Activated T-cell treated with anti-CD3 and anti-CD28 coated beads for 1 hour (primary cell): ENCODE measurements at places on chromosomes 3 and 15.

DNA sequence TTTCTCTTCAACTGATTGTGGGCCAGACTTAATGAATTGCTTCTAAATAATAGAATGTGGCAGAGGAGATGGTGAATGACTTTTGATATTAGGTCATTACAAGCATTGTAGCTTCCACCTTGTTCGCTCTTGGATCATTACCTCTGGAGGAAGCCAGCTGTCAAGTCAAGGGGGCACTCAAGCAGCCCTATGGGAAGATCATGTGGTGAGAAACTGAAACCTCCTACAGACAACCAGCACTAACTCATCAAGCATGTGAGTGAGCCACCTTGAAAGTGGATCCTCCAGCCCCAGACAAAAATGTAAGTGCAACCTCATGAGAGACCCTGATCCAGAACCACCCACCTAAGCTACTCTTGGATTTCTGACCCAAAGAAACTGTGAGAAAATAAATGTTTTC lies 109.8 kb upstream of the TBC1D5 start:
- DNase-seq, result no peak

DNA sequence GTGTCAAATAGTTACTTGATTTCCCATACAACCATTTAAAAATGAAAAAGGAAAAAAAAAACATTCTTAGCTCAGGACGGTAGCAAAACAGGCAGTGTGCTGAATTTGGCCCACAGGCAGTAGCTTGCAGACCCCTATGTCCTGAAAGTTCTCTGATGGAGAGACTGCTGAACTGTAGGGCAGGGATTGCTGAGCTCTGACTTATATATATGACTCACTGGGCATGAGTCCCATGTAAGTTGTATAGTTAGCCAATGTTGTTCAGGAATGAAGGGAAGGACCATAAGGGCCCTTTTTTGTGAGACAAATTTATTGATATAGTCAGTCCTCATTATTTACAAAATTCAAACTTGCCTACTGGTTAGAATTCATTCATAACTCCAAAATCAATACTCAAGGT lies 36.9 kb upstream of the FRMD4B start:
- no peak for DNase-seq

DNA sequence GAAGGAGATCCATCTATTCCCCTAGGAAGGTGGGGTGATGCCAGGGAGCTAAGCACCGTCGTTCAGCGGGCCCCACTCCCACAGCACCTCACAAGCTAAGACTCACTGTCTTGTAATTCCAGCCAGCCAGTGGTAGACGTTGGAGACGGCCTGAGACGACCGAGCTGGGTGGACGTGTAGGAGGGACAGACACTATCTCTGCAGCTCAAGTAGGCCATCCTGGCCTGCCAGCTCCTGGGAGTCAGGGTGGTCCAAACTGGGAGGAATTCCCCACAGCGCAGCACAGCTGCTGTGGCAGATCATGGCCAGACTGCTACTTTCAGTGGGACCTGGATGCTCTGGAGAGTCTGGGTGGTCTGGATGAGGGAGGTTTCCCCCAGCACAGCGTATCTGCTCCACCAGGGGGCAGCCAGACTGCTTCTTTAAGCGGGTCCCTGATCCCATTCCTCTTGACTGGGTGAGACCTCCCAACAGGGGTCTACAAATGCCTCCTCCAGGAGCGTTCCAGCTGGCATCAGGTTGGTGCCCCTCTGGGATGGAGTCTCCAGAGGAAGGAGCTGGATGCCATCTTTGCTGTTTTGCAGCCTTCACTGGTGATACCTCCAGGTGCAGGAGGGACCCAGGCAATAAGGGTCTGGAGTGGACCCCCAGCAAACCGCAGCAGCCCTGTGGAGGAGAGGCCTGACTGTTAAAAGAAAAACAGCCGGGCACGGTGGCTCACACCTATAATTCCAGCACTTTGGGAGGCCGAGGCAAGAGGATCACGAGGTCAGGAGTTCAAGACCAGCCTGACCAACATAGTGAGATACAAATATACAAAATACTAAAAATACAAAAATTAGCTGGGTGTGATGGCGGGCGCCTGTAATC lies 27.6 kb downstream of the GNB5 start:
- peak; percentile 20 for DNase-seq

GRCh38 chr3:128367761-128368160 lies 98.9 kb downstream of the DNAJB8 start:
- no peak for DNase-seq

DNA sequence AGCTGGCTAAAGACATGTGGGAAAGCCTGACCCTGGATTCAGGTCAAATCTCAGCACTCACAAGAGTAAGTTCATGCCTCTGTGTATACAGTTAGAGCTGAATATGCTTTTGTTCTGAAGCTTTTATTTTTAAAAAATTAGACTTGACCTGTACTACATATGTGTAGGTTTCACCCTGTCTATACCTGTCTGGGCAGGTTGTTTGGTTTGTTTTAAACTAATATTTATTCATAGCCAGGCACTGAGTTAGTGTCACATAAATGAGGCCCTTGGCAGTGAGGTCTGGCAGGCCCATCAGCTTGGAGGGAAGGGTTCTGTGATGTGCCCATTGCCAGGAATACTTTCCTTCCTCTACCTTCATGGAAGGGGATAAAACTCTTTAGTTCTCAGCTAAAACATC lies 1.9 kb downstream of the DNAJA4 start:
- no peak for DNase-seq

DNA sequence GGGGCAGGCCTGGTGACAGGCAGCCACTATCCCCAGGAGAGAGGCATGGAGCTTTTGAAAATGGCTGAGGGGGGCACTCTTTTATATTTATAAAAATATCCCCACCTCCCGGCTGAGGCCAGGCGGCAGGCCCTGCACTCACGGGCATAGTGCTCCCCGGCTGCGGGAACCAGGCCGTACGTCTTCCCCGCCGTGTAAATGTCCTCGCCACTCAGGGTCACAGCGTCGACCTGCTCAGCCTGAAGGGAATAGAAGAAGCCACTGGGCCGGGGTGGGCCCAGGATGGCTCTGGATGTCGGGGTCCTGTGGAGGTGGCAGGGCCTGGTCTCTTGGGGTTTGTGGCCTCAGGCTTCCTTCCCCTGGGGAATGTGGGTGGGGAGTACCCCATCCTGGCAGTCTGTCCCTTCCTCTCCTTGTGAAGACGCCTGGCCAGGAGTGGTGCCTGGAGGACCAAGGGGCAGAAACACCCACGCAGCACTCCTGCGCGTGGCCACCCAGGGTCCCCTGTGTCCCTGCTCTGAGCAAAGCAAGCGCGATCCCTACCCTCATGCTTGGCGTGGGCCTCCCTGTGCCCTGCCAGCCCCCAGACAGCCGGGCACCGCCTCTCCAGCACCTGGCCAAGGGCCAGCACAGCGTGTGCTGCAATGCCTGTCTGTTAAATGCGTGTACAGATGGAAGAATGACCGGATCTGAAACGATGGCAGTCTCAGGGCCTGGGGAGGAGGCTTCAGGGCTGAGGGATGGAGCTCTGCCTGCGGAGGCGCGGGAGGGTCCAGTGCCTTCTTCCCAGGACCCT lies 18.9 kb downstream of the MELTF start:
- no peak for DNase-seq

DNA sequence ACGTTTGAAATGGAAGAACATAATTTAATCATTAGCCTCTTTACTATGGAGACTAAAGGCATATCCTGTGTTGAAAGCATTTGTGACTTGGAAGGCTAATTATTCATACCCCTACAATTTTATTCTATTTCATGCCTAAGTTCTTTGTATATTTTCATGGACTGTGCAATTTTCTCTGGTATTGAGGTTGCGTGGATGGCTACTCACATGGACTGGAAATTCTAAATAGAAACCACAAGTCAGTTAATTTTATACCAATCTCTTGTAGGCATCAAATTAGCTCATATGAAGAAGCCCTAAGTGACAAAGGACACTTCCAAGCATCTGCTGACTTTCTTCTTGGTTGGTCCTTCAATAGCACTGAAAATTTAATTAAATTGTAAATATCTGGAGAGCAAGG lies 1353.5 kb downstream of the ROBO1 start:
- no peak for DNase-seq

- DNase-seq, result no peak
Observed at GRCh38 chr3:154022606-154023005, 98.6 kb upstream of the ARHGEF26 start.

- DNase-seq, result no peak
Observed at GRCh38 chr3:117264204-117264994, 554.8 kb downstream of the TUSC7 start.

DNA sequence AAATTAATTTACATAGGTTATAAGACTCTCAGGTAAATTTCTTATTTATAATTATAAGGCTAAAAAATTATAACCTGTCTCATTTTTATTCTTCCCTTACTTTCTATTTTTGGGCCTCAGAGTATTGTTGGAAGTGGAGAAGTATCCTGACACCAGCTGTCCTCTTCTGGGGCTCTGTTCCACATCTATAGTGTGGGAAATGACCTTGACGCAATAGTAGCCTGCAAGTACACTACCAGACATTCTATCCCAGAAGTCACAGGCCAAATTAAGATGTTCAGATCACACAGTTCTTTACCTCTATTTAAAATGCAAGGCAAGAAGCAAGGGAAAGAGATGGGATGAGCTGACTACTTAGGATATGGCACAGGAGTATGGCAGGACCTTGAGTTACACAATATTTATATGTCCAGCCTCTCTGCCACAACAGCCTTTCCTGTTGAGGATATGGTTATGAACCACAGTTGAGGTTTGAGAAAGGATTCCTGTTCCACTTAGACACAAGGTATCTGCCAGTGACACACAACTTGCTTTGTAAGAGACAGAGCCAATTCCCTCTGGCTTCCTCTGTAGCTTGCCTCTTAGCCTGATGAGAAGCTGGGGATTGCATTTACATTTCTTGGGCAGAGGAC lies 158.0 kb upstream of the IL12A start:
- no peak for DNase-seq

DNA sequence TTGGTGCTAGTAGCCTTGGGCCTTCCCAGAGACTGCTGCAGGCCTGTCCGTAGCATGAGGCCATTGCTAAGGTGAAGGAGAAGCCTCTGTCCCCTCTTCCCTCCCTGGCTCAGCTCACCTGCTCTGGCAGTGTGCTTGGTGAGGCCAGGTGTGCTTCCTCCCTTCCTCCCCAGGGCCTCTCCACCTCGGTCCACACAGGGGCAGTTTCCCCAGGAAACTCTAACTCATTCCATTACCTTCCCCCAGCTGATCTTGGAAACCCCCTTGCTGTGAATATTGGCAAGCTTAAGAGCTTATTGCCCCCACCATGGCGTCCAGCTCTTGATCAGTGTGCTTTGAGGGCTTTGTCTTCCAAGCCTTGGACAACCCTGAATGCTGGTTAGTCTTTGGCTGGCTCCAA lies 52.7 kb downstream of the ZNF445 start:
- no peak for DNase-seq

- DNase-seq, result no peak
Observed at GRCh38 chr3:190074817-190075216, 45.9 kb downstream of the P3H2 start.

DNA sequence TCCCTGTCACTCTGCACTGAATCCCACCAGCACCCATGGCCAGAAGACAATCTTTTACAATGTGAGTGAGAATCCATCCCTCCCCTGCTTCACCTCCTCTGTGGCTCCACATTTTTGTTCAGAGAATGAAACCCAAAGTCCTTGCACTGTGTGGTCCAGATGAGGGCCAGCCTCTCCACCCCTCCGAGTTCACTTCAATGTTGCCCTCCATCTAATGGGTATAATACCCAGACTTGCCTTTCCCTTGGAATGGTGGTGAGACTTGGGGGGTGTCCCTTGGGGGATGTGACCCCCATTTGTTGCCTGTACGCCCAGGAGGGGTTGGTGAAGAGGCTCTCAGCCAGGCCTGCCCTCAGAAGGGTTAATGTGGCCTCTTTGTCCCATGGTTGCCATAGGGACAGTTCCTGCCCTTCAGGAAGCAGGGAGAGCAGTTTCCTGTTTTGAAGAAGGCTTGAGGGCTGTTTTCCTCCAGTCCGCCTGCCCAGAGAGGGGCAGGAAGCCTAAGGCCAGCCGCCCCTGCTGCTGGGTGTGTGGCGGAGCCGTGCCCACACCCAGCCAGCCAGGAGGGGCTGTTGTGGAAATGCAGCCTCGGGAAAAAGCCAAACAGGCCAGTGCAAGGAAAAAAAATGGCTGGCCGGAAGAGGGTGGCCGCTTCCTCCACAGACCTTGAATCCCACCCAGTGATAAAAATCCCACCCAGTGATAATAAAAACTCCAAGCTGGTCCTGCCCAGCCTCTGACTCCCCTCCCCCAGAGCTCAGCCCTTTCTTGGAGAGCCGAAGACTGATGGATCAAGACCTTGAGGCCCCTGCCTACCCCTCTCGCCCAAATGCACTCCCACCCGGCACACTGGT lies 14.6 kb upstream of the FGD5 start:
- DNase-seq, result no peak

- no peak for DNase-seq
Observed at GRCh38 chr15:57183614-57184344, 192.5 kb upstream of the CGNL1 start.

DNA sequence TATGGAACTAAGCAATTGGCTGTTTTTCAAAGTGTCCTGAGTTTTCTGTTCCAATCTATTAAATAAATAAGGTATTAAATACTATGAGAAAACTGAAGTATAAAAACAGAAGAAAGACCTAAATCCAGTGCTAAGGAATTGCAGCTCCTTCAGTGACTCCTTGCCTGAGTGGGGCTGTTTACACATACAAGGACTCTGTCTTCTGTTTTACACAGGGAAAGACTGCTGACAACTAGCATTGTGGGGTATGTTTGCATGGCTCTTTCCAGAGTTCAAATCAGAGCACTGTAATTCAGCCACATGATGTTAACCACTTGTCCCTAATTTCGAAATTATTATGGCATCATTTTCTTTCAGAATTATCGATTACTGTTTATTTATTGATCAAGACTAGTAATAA lies 31.3 kb upstream of the MEIS2 start:
- no peak for DNase-seq

DNA sequence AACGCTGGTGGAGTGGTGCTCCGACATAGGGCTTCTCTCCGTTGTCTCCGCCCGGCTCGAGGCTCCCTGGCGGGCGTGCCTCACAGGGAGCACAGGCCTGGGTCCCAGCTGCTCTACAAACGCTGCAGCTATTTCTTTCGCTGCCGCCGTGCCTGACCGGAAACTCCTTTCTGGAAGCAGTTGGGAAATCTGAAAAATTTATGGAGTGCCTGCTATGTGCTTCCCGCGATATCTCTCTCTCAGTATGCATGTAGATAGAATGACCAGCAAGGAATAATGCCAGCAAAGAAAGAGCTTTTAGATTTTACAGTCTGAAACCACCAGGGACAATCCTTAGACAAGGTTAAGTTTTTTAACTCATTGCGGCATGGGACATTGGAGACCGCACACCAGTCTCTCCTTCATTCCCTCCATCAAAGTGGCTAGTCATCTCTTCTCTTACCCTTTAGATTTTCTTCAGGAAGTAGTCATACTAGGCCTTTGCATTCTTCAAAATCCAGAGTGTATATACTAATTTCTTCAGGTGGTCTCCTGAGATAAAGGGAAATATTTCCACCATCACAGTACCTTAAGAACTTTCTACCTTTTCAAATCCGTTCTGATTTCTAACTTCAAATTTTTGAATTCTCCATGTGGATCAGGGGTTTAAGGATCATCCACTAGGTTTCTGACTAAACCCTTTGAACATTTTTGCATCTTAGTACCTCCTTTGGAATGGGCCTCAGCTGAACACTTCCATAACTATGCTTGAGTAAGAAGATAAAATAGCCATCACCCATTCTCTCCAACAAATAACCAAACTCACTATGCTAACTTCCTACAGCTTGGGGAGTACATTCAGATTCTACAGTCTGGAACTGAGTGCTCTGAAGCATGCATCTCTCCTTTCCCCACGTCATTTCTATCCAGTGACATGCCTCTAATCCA lies 1.1 kb upstream of the NPHP3 start:
- no peak for DNase-seq

GRCh38 chr3:13075986-13076654 lies 2.9 kb upstream of the IQSEC1 start:
- no peak for DNase-seq
